Fibroblast of pulmonary artery (primary cell): ENCODE measurements at places on chromosomes 2 and 18.

- no peak for DNase-seq
Observed at GRCh38 chr2:213087040-213087439, 64.4 kb downstream of the IKZF2 start.

DNA sequence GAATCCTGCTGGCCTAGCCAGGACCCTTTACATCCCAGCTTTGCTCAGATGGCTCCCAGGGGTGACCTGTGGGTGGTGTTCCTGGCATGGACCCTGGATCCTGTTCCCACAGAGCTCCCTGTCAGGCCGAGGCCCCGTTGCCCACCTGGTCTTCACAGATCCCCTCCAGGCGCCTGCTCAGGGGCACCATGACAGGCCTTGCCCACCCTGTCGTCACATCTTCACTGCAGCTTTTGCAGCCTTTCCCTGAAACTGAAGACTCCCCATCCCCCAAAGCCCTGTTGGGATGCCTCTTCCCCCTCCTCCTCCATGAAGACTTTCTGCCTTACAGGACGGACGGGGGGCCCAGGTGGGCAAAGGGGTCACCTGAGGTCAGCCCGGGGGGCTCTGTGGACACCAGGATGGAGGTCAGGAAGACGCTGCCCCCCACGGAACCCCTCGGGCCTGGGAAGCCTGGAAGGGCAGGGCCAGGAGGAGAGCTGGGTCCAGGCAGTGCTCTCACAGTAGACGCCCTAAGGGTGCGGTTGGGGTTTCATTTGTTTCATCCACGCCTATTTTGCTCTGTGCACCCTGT is 13.0 kb upstream of the KIF1A start:
- DNase-seq, result no peak

DNA sequence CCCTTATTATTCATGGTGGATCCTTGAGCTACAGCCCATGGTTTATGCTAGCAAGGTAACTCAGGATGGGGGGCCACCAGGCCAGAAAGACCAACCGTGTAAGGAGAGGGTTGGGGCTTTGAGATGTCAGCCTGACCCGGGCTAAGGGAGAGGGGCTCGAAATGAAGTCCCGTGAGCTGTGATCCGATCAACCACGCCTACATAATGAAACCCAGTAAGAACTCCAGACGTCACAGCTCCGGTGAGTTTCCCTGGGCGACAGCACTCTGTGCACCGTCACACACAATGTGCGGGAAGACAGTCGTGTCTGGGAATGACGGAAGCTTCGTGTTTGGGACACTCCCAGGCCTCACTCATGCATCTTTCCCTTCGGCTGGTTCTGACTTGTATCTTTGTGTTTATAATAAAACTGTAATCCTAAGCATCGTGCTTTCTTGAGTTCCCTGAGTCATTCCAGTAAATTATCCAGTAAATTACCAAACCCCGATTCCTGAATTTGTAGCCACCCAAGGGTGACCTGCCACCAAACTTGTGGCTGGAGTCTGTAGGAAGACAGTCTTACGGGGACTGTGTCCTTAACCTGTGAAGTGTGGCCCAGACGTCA is 44.2 kb downstream of the CYP27C1 start:
- no peak for DNase-seq

GRCh38 chr2:237563816-237564215 is 2.6 kb upstream of the PRLH start:
- DNase-seq, result peak; percentile 53

GRCh38 chr2:75416420-75417342 is 144.1 kb downstream of the EVA1A start:
- no peak for DNase-seq

- DNase-seq, result peak; percentile 47
Observed at GRCh38 chr18:28793901-28794300, 617.0 kb upstream of the CDH2 start.

- peak; percentile 78 for DNase-seq
Observed at GRCh38 chr2:128178650-128179460, 87.9 kb downstream of the UGGT1 start.

DNA sequence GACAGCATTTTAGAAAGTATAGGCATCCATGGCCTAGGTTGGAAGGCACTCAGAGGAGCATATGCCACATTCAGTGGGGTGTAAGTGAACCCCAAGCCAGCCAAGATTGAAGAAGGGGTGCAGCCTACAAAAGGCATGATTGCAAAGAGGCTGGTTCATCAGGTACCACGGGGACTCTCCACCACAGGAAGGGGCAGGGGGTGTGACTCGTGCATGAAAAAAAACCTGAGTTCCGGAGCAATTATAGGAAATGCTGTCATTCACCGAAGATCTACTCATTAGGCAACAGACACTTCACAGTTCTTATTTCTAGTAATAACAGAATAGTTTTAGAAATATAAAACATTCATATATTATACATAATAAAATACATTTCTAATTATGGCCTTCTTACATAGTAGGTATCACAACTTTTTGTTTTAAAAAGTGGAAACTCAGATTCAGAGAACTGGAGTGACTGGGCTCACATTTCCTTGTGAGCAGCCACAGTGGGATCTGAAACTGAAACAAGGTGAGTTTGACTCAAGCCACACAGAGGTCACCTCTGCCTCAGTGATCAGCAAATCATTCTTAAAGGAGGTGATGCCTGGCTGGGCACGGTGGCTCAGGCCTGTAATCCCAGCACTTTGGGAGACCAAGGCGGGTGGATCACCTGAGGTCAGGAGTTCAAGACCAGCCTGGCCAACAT is 188.4 kb upstream of the GYPC start:
- DNase-seq, result no peak

DNA sequence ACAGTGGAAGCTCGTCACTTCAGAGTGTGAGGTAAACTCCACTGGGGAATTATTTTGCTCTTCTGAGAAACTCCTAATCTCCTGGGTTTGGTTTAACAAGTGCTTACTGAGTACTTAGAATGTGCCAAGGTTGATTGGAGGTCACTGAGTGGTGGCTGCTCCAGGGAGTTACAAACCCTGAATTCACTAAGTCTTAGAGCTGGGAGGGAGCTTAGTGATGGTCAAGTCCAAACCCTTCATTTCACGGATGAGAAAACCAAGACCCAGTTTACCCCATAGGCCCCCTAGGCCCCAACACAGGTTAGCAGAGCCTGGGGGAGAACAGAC is 52.0 kb downstream of the SLC4A5 start:
- DNase-seq, result no peak

DNA sequence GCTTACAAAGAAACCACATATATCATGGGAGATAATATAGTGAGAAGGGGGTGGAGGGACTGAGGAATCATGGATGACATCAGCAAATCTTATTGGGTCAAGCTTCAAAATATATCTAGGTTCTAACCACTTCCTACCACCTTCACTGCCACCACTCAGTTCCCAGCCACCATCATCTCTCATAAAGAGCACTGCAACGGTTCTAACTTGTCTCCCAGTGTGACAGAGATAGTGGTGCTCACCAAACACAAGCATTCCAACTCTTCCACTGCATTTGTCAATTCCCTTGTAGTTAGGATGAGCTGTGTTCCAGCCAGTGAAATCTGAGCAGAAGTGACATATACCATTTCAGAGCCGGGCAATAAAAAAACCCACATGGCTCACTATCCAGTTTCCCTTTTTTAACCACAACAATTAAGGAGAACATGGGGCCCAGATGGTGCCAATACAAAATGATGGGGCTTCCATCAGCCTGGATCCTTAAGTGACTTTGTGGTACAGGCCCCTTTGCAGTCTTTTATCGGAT is 318.1 kb downstream of the NBAS start:
- no peak for DNase-seq

DNA sequence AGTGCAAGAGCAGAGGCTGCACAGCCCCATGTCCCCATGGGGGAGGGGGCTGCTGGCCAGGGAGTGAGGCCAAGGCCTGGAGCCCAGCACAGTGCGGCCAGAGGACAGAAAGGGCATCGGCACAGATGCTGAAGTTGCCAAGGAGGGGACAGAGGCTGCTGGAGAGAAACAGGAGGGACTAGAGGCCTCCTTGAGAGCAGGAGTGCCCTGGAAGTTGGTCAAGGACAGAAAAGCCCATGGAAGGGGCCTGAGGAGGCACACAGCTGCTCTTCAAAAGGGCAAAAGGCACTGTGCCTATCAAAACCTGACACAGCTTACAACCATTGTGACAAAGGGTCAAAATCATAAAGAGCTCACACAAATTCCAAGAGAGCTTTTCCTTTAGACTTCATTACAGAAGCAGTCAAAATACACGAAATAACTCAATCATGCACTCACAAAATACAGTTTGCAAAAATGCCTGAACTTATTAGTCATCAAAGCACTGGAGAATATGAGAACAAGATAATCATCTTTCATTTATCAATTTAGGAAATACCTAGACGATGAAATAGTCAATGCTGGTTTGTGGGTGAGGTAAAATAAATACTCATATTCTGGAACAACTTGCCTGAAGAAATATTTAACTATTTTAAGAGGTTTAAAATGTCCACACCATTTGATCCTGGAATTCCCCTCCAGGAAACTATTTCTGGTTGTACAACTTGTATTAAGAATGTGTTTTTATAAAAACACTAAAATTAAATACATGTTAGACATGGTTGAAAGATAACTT is 79.6 kb downstream of the USP40 start:
- peak; percentile 88 for DNase-seq

DNA sequence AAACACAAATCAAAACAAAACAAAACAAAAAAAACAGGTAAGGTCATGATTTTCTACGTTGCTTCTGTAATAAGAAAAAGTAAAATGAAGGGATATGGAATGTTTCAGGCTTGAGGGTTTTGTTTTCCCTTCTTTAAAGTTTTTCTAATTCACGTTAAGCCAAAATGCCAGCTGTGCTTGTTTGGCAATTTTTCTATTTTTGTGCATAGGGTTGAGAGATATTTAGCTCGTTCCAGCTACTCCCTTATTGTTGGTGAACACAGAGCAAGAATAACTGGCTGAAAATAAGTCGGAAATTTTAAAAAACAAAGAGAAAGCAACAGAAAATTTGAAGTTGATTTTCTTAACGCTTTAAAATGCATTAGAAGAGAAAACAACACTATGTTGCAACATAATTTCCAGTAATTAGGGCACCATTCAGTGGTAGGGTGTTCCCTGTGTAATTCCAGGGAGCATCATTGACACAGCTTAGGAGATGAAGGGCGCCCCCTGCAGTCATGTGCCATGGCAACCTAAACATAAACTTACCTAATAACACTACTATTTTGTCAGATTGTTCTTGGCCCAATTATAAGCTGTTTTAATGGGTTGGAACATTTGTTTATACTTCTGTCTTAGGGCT is 99.5 kb downstream of the DTNA start:
- DNase-seq, result peak; percentile 53

- peak; percentile 63 for DNase-seq
Observed at GRCh38 chr2:112829101-112829960, 7.2 kb downstream of the IL1B start.

DNA sequence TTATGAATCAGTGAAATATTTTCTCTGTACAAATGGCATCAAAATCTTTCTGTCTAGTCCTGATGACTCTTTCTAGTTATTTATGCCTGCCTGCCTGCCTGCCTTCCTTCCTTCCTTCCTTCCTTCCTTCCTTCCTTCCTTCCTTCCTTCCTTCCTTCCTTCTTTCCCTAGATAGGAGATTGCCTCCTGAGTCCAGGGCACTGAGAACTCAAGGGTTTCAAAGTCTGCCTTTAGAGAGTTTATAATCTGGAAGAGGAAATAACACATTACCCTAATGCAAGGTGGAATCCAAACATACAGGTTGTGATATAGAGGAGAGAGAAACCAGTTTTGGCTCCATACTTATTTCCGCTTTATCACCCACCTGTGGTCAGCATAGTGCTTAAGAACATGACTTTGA is 98.1 kb upstream of the SERPINE2 start:
- no peak for DNase-seq

GRCh38 chr18:56945171-56946083 is 201.5 kb upstream of the BOD1L2 start:
- DNase-seq, result peak; percentile 5

GRCh38 chr2:2887772-2888387 is 489.7 kb downstream of the EIPR1 start:
- no peak for DNase-seq

GRCh38 chr2:214874694-214875093 is 65.2 kb upstream of the BARD1 start:
- DNase-seq, result no peak

GRCh38 chr2:103525756-103526155 is 763.9 kb downstream of the TMEM182 start:
- no peak for DNase-seq

DNA sequence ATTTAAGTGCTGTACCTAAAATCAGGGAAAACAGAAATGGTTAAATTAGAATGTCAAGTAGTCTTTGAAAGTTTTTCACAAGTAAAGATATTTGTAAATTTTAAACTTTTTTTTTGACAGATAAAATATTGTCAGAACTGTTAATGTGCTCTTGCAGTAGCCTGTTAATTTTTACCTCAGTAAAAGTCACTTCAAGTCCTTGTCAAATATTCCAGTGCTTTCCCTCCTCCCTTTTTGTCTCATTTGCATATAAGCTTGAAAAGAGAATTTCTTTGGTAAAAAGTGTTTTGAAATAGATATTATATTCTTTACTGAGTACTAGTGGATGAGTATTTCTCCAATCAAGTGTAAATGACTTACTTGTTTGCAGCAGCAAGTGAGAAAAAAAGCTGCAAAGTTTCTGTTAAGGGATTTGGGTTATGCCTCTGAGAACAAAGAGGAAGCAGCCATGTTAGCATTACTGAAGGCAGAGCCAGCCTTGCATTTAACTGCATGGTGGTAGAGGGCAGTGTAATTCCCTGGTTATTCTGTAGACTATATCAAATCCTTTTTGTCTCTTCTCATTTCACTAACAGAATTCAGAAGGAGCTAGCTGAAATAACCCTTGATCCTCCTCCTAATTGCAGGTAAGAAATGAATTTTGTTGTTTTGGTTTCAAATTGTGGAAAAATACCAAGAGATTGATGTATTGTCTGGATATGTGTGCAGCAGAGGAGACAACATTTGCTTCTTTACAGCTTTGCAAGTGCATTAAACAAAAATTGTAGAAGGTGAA is 3.2 kb downstream of the UBE2E3 start:
- peak; percentile 74 for DNase-seq

DNA sequence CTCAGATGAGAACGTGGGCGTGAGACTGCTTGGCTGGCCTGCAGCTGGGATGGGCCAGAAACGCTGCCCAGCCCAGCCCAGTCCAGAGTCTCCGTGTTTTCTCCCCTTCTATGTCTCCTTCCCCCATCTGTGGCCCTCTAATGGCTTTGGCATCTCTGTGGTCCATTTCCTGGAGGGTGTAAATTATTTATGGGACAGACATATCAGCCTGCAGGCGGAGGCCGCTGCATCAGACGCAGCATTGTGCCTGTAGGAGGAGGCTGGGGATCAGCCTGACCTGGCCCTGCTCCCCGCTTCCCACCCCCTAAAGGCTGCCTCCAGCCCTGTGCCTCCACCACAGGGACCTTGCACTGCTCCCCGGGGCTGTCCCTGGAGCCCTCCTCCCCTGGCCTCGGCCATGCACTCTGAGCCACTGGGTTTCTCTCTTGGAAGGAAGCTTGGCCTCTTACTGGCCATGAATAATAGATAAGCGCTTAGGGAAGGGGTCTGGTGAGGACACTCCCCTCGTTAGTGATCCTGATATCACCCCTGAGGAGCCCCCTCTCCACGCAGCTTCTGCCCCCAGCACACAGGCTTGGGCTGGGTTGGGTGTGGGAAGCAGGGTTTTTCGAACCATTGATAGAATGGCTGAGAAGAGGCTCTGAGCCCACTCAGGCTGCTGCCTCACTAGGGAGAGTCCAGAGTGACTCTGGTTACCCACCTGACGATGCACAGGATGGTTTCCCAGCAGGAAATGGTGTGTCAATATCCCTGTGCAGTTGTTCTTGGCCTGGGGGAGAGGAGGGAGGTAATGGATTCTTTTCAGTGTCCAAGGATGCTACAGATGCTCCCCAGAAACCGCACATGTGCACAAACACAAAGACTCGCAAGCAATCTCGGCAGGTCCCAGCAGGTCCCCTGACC is 185.5 kb downstream of the MYCN start:
- no peak for DNase-seq
